ENCODE measurements at places on chromosomes 4 and X. TPM values are rescaled to one million over a fixed set of nuclear protein-coding genes. Genes with fewer than 3 reads are reported as not detected.

MAGED2 gene
- 61.4 TPM for total RNA-seq

DGAT2L6 gene
- not detected for total RNA-seq

SLC38A5 gene
- total RNA-seq, result 2.4 TPM

NPNT gene
- 34.5 TPM for total RNA-seq

ERCC6L gene
- total RNA-seq, result 13.0 TPM

CCKAR gene
- not detected for total RNA-seq

LINC00632 gene
- 16.0 TPM for total RNA-seq

CD99 gene
- 325 TPM for total RNA-seq

GAGE13 gene
- total RNA-seq, result not detected

MAGEA1 gene
- 0.07 TPM for total RNA-seq

TMEM150C gene
- total RNA-seq, result 0.58 TPM

Measured in PC-3 (cell line).